ENCODE measurements at places on chromosomes 4 and X.

GRCh38 chrX:30521440-30522182, 56.0 kb downstream of the TASL start:
- no peak for DNase-seq

DNA sequence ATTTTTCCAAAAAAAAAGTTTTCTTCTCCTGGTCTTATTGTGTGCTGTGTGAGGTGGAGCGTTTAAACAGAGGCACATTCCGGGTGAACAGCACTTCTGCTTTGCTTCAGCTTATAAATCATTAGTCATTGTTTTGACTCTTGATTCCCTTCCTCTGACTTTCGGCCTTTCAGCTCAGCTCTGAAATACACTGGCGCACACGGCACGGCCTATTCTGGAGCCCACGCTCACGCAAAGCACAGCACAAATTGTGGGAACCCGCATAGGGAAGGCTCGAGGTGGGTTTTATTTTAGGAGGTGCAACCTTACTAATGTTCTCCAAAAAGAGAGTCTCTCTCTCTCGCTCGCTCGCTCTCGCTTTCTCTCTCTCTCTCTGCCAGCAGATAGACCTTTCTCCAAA, 4.0 kb downstream of the POU3F4 start:
- DNase-seq, result no peak

DNA sequence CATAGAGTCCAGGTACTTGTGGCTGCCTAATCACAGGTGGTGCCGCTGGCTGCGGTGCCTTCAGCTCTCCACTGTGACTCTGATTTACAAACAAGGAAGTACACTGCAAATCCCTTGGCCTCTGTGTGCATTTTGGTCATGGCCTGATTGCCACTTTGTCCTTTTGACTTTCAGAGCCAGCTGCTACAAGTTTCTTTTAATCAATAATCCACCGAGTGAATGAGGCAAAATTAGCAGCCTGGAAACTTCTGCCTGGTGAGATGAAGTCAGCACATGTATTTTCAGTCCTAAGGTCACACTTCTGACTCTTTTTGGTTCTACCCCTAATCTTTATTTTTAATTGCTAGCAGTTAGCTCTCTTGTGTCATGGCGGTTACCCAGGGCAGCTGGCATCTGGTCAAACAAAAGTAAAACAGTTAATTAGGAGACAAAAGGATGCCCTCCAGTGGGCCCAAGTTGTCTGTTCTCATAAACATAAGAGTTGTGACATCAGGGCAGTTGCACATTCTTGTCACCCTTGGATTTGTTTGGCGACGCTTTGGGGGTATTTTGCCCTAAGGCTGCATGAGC, 62.3 kb upstream of the LNX1 start:
- no peak for DNase-seq

GRCh38 chrX:47166126-47166525, 21.1 kb downstream of the RBM10 start:
- no peak for DNase-seq

DNA sequence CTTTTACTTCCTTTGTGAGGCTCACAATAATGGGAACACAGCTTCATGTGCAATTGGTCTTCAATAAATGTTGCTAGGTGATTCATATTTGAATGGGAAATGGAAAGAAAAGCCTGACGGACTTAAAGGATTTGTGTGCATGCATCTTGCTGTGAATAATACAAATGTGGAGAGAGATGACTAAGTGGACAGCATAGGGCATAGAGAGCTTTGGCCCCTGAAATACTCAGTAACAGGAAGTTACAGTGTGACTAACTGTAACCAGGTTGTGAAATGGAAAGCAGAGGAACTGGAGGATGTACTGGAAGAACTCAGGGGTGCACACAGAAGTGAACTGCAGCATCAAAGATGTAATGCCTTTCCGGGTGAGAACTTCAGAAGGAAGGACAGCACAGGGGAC, 206.7 kb downstream of the MGST2 start:
- DNase-seq, result peak; percentile 36

GRCh38 chrX:10660171-10660570, 39.8 kb upstream of the MID1 start:
- no peak for DNase-seq

GRCh38 chr4:89379511-89380044, 72.0 kb upstream of the GPRIN3 start:
- DNase-seq, result no peak

DNA sequence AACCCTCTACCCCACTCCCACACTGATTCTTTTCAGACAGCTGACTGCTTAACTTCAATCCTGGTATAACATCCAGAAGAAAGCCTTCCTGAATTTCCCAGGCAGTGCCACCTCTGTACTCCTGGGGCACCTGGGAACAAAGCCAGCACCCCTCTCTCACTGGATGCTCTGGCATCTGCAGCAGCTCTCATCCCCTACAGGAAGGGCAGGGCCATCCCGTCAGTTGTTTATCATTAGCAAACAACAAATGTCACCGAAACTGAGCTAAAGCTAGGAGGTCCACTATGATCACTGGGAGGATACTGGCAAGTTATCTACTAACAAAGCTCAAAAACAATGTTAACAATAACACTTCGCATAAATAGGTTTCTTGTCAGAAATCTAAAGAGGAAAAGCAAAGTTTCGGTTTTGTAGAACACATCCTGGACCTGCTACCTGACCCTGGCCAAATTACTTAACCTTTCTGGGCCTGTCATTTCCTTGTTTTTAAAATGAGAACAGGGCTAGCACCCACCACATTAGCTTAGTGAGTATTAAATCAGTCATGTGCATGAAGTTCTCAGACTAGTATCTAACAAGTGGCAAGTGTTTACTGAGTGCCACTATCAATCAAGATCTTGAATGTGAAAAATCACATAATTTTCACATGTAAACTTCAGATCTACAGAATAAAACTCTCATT, 86.6 kb downstream of the NR3C2 start:
- no peak for DNase-seq

- no peak for DNase-seq
Measured at GRCh38 chr4:10011885-10012284, 9.4 kb downstream of the SLC2A9 start.

DNA sequence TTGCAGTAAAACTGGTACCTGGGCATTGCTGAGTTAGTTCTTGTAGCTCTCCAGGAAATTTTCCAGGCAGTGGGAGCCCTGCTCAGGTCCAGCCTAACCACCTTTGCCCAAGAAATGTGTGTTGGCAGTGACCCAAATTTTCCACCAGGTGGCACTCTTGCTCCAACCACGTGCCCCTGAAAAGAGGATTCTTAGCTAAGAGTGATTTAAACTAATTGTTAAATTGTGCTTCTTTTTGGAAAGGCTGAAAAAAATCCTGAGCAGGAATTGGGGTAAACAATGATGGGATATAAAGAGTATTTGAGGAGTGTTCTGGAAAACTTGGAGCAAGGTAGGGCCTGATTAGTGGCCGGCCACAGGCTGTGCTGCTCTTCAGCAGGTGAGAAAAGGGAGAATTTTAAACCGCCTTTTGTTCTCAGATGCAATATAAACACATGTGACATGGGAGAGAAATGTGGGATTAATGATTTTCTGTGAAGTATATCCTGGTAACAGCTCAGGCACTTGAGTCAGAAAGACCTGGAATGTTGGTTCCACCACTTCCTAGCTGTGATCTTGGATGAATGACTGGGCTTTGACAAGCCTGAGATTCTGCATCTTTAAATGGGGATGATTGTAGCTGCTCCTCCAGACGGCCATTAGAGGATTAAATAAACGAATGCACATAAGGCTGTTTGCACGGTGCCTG, 219.6 kb downstream of the PTTG2 start:
- peak; percentile 57 for DNase-seq

DNA sequence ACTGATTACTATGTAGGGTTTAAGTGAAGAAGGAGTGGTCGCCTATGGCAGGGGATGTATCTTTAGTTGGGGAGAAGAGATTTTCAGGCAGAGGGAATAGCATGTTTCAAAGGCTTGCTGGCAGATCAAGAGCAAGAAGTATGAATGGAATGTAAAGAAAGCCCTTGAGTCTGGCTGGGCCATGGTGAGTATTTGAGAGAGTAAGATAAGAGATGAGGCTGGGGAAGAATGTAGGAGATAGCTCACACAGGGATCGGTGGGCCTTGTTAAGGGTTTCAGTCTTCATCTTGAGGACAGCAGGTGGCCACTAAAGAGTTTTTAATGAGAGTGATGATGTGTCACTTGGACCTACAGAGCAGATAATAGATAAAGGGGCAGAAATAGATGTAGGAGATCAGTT, 319.1 kb upstream of the RPS6KA3 start:
- no peak for DNase-seq

GRCh38 chr4:165379678-165380064, 863 bp downstream of the CPE start:
- DNase-seq, result no peak

- no peak for DNase-seq
Measured at GRCh38 chrX:101219116-101219863, at the start of gene DRP2. TSS of gene DRP2 (plus strand) at chrX:101219786. CDS start at chrX:101231648, 11,862 bp downstream.

GRCh38 chr4:5524446-5525299, 183.7 kb downstream of the EVC2 start:
- DNase-seq, result no peak

DNA sequence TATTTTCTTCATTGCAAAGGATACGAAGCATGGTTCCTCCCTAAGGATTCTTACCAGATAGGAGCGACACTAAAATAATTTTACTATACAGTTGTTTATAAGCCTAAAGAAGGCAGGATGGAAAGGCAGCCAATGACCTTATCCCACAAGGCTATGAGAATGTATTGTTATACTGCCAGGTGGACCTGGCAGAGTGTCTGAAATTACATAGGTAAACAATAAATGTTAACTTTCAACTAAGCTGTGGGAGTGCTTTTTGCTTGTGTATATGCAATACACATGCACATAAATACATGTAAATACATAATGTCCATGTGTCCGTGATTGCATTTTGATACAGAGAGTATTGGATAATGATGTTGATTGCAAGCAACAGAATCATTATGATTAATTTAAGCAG, 850.6 kb downstream of the CENPC start:
- DNase-seq, result no peak

DNA sequence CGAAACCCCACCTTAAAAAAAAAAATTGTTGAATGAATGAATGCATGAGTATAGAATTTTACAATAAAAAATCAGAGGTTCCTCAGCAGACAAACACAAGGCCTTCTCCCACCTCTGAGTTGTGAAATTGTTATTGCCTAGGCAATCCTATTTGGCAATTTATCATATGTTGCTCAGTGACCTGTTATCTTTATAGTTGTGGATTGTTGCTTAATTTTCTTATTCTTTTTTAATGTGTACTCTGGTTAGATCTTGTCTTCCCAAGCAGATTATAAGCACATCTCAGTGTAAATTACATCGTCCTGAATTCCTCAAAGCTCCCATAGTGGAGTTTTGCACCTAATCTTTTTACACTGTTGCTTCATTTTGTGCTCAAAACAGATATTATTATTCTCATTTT, 71.9 kb downstream of the RBM47 start:
- DNase-seq, result no peak

DNA sequence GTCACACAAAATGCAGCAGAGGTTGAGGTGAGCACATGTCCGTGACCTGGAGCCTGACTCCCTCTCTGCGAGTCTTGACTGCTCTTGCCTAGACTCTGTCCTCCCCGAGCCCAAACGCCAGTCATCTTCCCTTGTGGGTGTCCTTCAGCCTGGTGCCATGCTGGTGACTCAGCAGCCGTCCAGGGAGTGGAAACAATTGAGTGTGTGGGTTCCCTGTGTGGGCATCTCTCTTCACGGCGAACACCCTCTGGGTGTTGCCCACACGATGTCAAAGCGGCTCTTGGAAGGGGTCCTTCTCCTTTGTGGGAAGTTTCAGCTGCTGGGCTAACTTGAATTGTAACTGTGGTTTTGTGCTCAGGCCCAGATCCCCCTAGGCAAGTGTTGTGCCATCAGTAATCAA, 17.5 kb upstream of the MSANTD1 start:
- DNase-seq, result no peak

GRCh38 chr4:95268819-95269565, 279.8 kb downstream of the UNC5C start:
- no peak for DNase-seq

- DNase-seq, result peak; percentile 46
Measured at GRCh38 chrX:136251041-136251991, at the start of gene MAP7D3. TSS of gene MAP7D3 (minus strand) at chrX:136251400. CDS start at chrX:136251358, 42 bp downstream.

DNA sequence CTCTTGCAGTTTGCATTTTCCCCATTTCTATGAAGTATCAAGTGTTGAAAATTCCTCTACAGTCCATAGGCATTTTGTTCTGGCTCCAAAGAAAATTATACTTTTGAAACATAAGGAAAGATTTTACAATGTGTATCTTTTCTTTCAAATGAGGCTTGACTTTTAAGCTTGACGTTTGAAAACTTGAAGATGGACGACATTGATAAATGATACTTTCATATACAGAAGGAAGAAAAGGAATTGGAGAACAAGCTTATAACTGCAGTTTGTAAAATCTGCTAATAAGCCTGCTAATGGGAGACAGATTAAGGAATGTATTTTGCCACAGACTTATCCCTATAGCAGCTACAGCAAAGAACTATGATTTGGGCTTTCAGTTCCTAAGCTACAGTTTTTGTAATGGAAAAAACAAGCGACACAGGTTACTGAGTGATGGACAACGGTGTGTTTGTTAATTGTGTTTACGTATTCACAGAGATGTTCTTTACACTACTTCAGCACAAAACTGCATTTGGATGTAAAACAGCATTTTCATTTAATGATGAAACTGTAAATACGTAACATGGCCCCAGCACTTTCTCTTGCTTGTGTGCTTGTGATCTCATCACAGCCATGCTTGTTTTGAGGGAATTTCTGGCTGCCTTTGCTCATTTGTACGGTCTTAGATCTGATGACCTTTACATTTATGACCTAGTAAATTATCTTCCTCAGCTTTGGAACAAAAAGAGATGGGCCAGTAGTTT, 83.2 kb upstream of the FAT1 start:
- peak; percentile 29 for DNase-seq

GRCh38 chr4:8348071-8348470, 78.5 kb downstream of the HTRA3 start:
- no peak for DNase-seq

DNA sequence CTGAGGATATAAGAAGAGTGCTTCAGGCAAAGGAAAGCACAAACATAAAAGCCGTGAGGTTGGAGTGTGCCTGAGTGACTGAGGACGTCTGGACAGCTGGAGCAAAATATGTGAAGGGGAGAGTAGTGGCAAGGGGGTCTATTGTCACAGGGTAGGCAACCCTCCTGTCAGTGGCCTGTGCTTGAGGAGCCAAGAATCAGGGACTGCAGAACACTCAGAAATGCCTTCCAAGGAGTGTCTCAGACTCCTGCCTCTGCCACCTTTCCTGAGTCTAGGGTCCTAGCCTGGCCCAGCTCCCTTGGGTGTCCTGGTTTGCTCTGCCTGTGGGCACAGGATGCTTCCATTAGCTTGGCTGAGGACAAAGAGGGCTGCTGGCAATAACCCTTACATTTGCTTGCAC, 152.5 kb upstream of the PJA1 start:
- DNase-seq, result no peak

DNA sequence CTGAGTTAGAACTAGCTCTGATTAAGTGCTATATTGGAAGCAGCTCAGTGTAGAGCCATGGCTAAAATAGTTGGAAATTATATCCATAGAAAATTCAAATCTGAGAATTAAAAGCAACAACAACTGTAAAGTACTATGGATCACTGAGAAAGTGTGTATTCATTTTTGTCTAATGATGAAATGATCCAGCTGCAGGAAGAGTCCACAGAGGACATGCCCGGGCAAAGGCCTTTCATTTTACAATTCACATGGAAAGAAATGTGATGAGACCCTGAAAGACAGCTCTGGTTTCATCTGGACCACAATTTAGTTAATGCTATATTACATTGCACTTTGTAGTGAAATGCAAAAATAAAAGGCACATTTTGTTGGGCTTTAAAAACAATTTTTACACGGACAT, 196.8 kb upstream of the FAT1 start:
- peak; percentile 22 for DNase-seq

- DNase-seq, result no peak
Measured at GRCh38 chr4:128757712-128758111, 51.8 kb upstream of the JADE1 start.

- DNase-seq, result no peak
Measured at GRCh38 chrX:109519001-109519400, 17.6 kb upstream of the NXT2 start.
